ENCODE measurements at places on chromosomes 7 and 10.

DNA sequence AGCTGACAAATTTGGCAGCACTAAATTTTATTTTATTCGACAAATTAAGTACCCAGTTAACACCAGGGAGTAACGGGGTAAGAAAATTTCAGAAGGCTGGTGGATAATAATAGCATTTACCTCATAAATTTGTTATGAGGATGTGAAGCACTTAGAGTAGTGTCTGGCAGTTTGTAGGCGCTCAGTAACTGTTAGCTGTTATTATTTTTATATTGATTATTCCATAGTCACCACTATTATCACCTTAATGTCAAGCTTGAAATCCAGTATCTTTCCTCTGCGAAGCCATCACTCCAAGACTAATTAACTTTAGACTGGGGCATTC, 563 bp upstream of the COA1 start:
- no peak for DNase-seq

DNA sequence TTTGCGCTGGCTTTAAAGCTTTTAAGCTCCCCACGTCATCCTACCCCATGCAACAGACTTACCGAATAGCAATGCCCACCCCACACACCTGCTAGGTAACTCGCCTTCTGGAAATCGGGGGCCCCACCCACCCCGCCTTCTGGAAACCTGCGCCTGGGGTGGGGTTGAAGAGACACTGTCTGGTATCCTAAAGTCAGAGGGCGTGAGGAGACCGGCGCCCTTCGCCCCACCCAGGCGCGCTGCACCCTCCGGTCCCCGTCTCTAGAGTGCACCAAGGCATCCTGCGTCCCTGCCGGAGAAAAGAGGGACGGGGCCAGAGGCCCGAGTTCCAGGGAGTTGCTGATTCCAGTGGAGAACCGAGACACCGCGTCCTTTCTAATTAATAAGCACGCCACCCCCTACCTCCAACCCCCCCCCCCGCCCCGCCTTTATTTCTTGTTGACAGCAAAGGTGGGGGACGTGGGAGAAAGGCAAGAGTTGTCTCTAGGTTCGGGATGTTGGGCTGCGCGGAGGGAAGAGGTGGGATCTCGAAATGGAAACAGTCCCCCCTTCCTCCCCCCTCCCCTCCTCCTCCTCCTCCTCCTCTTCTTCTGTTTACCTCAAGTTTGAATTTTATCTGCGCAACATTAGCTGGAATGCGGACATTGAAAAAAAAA, 220.9 kb upstream of the MKLN1 start:
- peak; percentile 18 for DNase-seq

DNA sequence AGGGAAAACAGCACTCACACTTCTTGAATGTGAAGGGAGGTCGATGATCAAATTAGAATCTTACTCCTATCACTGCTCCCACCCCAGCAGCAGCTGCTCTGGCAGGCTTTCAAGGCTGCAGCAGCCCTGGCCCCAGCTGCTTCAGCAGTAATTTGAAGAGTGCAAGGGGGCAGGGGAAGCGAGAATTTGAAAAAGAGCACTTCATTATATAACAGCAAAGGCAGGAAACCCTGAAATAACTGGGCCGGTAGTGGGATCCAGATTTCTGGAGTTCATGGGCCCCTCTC, 44.9 kb downstream of the MYPN start:
- peak; percentile 93 for DNase-seq

DNA sequence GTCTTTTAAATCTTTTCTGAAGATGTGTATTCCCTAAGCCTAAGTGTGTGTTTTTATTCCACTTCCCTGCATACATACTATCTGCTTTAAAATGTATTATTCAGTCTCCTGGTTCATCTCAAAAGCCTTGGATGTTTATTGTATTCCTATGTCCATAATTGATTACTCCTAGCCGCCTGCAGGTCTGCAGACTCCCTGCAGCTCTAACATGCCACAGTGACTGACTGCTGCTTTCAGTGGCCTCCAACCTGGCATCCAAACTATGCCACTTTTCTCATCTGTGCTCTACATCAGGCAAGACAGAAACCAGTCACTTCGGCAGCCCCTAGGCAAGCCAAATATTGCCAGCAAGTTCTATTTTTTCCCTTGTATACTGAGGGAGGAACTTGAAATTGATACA, 81.7 kb downstream of the ABCA13 start:
- no peak for DNase-seq

GRCh38 chr7:44142028-44142427, 896 bp upstream of the MYL7 start:
- no peak for DNase-seq

DNA sequence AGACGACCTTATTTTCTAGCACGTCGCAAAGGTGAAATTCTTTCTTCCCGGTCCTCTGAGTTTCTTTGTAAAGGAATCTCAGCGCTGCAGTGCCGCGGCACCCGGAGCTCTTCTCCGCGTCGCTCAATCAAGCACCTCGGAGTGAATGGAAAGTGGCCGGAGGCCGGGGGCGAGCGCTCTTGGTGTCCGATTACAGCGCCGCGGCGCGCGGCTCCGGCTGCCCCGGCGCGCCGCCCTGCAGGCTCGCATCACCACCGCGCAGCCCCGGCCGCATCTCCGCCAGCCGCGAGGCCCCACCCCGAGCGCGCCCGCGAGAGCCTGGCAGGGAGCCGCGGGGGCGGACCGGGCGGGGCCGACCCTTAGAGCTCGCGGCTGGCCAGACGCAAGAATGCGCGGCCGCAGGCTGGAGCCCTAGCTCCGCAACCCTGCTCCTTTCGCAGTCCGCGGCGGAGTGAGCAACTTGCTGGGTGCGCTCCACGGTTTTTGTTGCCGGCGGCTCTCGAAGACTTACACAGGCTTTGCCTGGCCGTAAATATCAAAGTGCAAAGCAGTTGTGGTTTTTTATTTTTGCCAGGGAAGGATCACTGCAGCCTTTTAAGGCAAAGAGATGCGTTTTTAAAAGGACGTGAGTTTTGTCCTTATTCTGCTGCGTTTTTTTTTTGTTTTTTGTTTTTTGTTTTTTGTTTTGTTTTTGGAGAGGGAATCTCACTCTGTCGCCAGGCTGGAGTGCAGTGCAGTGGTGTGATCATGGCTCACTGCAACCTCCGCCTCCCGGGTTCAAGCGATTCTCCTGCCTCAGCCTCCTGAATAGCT, at the start of gene SEMA3C:
SEMA3C (minus strand) TSS at position 143 of the 813 bp plus-strand sequence. CDS start 2,270 bp downstream, outside the sequence.
- peak; percentile 96 for DNase-seq

Data from lung (tissue), 17 donors.